ENCODE measurements at places on chromosomes 5 and 9.

DNA sequence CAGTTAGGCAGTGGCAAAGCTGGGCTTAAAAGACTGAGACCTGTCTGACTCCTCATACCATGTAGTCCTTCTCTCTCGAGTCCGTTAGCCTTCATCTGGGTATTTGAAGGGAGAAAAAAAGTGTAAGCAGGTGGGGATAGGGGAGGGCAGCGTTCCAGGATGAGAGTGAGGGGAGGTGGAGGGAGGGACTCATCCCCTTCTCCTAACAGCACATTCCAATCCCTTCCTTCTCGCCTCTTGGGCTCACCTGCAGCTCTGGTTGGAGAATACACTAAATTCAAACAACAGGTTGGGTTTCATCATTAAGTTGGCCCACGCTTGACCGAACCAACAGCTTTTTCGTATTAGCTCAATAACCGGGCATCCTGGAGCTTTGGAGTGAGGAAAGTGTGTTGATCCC, 3.6 kb downstream of the NEURL1B start:
- no peak for DNase-seq

DNA sequence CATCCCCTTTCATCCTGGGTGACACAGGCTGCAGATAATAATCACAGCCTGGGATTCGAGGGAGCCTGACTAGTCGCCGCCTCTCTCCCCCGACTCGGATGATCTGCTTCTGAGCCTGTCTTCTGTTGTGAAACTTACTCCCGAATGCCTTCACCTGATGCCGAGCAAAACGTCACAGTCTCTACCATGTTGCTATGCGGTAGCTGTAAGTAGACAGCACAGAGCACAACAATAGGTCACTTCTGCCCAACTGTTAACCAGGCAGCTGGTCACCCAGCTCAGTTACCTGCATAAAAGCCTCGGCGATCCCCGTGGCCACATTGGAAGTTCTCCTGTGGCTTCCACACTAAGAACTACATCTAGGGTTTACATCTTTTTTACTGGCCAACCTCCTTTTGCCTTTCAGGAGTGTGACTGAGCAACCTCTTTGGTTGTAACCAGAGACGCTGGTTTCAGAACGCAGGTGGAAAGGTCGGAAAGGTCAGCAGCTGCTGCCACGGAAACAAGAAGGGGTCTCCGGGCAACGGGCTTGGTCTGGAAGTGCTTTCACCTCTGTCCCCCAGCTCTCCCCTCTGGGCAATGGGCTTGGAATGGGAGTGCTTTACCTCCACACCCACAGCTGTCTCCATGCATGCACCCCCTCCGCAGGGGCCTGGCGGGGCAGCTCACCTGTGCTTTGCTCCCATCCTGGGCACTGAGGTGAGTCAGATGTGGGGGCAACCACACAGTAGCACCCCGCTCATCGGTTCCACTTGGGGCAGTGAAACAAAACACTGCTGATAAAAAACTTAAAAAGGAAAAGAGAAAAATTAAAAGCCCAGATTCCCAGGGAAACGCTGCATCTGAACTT, 7.6 kb upstream of the PPP1R26 start:
- DNase-seq = no peak

- DNase-seq = no peak
These were observed 29.5 kb downstream of the ZFYVE16 start for GRCh38 chr5:80437326-80437725.

GRCh38 chr9:89667726-89668125, 62.9 kb downstream of the GADD45G start:
- DNase-seq = no peak

DNA sequence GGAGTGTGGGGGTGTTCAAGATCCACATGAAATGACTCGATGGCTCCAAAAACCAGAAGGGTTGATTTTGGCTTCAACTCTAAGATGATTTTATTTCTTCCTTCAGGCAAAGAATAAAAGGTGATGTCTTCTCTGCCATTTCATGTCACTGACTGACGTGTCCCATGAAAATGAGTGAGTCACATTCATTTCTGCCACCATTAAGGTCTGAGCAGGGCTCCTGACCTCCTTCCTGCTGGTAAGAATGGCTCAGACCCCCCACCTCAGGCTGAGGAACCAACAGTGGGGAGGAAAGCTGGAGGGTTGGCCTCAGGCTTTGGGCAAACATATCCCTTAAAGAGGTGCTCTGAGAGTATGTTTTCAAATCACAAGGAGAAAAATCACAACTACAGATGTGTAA, 53.9 kb upstream of the ZNF354A start:
- DNase-seq = no peak

DNA sequence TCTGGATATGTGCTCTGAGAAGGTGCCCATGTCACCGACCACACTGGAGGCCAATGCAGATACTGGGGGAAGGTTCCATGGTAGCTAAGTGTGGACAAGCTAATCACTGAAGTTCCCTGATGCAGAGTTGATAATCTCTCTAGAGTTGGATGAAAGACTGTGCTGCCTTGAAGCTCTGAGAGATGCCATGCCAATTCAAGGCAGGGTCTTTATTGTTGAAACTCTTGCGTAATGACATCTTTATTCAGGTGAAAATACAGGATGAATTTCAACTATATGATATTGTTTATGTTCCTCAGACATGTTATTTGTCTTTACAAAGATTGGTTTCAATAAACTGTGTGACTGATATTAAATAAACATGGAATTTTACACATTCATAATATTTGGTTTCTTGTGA, 167.6 kb upstream of the TMEM161B start:
- no peak for DNase-seq

DNA sequence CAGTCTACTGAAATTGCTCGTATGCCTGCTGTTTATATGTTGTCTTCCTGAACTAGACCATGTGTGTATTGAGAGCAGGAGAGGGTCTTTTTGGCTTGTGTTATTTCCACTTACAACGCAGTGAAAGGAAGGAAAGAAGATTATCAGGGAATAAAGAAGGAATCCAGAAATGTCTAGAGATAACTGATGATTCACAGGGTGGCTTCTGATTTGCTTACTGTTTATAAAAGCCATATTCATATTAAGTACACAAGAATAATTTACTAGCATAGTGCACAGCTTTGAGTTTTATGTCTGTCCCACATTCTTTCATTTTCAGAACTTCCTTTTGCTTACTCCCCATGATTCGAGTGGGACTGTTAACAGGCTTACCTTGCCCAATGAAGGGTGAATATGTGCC, 72.1 kb downstream of the PRLR start:
- no peak for DNase-seq

DNA sequence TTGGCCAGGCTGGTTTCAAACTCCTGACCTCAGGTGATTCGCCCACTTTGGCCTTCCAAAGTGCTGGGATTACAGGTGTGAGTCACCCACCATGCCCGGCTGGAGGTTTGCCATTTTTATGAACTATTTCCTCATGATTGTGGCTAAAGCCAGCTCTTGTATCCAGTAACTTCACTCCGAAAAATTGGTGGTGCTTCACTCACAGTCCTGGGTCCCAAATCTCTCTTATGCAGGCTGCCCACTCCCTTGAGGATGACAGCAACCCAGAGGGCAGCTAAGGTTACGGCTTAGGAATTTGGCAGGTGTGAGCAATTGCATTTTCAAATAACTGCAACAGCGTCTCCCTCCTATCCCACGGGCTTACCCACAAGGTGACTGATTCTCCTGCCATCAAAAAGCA, 23.4 kb upstream of the FUBP3 start:
- DNase-seq = no peak

DNA sequence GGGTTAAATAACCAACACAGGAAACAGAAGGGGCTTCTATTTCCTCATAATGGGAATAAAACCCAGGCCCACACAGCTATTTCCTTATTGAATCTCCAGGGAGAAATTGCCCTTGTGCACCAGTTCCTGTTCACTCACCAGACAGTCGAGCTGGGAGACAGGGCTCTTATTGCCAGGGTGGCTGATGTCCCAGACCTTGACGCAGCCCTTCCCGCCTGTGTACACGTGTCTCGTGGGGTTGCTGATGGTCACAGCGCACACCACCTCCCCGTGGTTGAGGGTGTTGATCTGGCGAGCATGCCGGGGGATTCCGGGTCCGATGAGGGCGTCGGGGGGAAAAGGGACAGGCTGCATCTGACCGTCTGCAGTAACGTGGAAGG, 96.5 kb downstream of the TLE1 start:
- DNase-seq = no peak

GRCh38 chr5:176413255-176413565, 3.1 kb downstream of the CLTB start:
- peak; percentile 84 for DNase-seq

GRCh38 chr5:132215329-132215728, 12.3 kb downstream of the P4HA2 start:
- peak; percentile 98 for DNase-seq

- no peak for DNase-seq
These were observed 317.3 kb downstream of the GADD45G start for GRCh38 chr9:89922099-89922498.

- DNase-seq = no peak
These were observed 184.4 kb upstream of the FTMT start for GRCh38 chr5:121667292-121667691.

DNA sequence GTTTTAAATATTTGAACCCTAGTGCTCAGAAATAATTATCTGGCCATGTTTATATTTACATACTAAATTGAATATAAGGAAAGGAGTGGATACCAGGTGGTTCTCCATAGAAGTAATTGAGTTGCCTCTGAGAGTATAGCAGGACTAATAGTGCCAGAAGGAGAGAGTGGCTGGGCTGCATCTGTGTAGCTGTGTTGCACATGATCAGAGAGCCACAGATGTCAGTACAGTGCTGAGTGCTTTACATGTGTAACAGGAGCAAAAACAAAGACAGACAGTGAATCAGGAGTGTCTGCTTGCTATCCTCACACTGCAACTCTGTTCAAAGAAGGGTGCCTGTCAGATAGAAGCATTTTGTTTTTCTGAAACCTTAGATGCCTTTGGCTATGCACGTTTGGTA, 353.9 kb upstream of the PAPPA start:
- DNase-seq = no peak

- DNase-seq = peak; percentile 84
These were observed 37.3 kb upstream of the ADRA1B start for GRCh38 chr5:159878988-159879471.

- no peak for DNase-seq
These were observed 899 bp upstream of the RAPGEF6 start for GRCh38 chr5:131635684-131636572.

DNA sequence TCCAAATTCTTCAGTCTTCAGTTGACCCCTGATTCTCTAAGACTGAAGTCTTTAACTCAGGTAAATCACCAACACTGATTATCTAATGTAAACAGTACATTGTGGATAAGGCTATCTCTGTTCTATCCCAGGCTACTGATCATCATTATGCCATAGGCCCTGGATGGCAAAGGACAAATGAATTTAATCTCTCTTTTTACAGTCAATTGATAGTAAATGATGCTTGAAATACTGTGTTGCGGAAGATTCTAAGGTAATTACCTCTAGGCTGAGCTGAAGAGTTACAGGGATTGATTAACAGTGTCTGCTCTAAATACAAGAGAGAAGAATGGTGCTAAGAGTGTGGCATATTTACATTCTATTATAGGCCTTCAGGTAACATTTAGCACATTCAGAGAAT, 264.7 kb downstream of the ACTL7B start:
- DNase-seq = no peak

- DNase-seq = peak; percentile 98
These were observed 11.8 kb upstream of the ACTBL2 start for GRCh38 chr5:57494104-57495098.

DNA sequence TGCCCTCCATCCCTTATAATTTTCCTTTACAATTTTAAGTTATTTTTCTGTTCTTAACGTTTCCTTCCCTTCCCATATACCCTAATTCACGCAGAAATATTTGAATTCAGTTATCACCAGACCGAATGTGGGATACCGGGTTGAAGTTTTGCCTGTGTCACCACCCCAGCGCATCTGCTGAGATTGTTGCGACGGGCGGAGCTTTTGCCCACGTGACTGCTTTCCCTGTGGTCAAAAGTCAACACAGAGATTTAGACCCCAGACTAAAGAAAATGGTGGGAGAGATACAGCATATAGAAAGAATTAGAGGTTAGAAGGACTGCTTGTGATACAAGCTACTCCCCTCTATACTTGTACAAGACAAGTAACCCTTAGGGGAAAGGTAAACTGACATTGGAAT, 326.4 kb upstream of the CTNND2 start:
- DNase-seq = no peak

DNA sequence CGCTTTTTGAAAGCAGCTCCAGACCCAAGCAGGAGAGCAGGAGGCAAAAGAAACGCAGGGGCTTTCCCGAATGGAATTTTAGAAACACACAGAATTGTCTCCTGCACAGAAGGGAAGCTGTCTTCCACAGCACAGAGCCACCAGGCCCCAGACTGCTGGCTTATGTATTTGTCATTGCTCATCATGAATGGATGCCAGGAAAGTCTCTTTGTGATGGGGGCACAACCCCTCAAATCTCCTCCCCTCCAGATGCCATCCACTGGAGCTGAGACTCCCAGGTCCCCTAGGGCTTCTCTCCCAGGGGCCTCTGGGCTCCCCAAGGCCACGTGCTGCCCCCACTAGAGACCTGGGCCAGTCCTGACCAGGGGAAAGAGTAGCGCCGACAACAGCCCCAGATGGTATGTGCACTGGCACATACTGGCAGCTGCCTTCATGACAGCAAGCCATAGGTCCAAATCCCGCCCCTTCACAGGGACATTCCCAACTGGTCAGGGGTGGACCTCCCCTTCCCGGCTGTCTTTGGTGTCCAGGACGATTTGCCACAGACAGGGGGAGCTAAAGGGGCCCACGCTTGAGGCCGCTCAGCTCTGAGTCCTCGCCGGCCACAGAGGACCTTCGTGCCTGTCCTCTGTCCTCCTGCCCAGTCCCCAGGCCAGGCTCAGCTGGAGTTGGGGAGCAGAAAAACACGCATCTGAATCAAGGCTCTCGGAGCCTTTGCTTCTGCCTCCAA, 127.8 kb downstream of the KCNIP1 start:
- no peak for DNase-seq

GRCh38 chr9:111178331-111179055, 140.2 kb upstream of the LPAR1 start:
- DNase-seq = peak; percentile 87

GRCh38 chr9:126589349-126589748, 24.4 kb upstream of the LMX1B start:
- DNase-seq = no peak

- DNase-seq = no peak
These were observed 172.2 kb upstream of the SGCD start for GRCh38 chr5:156154757-156155156.

- peak; percentile 81 for DNase-seq
These were observed 10.8 kb downstream of the FIBCD1 start for GRCh38 chr9:130927995-130928900.

GRCh38 chr5:146762830-146763229, 115.7 kb downstream of the PPP2R2B start:
- DNase-seq = no peak

GRCh38 chr5:143153332-143154119, 250.0 kb downstream of the NR3C1 start:
- peak; percentile 40 for DNase-seq

DNA sequence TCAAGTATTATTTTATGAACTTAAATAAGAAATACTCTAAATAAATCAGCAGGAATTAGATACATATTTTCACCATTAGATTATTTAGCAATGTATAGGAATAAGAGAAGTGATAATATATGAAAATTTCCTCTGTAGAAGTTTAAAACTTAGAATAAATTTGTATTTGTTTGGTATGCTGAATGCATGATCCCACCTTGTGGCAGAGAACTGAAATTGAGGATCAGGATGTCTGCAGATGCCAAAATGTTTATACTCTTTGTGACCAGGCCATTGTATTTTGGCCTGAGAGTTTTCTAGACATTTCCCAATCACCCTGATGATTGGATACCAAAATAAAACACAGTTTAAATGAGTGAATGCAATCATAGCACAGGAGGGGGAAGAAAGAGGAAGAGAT, 6.3 kb downstream of the TYRP1 start:
- DNase-seq = no peak
